NCI-H1105 (cell line): ENCODE measurements at places on chromosomes 11 and 22.

DNA sequence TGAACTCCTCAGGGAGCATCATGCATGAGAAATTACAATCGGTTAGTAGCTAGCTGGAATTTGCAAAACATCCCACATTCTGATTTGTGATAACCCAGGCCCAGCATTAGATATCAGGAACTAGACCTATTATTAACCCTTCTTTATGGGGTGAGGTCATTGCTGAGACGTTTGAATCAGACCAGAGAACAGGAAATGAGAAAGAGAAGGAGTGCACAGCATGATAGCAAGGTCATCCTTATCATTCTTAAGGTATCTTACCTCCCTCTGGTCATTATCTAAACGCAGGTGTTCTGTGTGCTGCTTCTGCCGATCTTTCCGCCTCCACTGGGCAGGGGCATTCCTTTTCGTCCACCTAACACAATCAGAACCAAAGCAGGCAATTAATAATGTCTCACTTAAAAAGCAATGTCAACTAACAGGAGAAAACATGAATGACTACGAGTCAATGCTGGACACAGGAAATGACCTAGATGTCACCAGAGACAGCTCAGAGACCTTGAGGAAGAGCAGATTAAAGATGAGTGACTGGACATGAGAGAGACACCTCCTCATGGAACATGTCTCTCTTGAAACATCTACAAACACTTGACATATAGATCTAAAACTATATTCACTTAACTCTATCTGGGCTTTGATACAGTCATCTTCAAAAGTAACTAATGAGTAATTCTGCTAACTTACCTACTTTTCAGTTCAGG, 78.3 kb upstream of the SCUBE2 start:
- DNase-seq = no peak

GRCh38 chr22:45381348-45381747, 32.1 kb downstream of the SMC1B start:
- no peak for DNase-seq

- DNase-seq = no peak
Measured at GRCh38 chr11:82944198-82944597, 42.7 kb downstream of the DDIAS start.

DNA sequence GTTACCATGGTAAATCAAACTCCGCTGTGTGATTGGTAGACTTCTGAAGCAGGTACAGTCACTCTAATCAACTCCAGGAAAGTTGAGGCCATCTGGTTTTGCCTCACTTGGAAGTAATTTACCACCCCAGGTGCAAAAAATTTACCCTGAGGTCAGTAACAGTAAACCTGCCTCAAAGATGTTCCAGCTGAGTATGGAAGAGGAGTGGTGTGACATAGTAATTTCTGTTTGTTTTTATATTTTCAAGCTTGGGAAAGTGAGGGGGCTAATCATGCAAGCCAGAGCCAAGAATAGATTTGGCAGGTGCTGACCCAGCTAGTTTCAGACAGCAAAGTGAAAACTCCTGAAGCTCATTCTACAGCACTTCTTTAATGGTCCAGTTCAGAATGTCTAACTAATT, 691.6 kb downstream of the NTM start:
- peak; percentile 65 for DNase-seq

- peak; percentile 22 for DNase-seq
Measured at GRCh38 chr11:26276798-26277424, 55.0 kb upstream of the ANO3 start.

- DNase-seq = no peak
Measured at GRCh38 chr22:50347157-50347556, 4.0 kb downstream of the PPP6R2 start.

DNA sequence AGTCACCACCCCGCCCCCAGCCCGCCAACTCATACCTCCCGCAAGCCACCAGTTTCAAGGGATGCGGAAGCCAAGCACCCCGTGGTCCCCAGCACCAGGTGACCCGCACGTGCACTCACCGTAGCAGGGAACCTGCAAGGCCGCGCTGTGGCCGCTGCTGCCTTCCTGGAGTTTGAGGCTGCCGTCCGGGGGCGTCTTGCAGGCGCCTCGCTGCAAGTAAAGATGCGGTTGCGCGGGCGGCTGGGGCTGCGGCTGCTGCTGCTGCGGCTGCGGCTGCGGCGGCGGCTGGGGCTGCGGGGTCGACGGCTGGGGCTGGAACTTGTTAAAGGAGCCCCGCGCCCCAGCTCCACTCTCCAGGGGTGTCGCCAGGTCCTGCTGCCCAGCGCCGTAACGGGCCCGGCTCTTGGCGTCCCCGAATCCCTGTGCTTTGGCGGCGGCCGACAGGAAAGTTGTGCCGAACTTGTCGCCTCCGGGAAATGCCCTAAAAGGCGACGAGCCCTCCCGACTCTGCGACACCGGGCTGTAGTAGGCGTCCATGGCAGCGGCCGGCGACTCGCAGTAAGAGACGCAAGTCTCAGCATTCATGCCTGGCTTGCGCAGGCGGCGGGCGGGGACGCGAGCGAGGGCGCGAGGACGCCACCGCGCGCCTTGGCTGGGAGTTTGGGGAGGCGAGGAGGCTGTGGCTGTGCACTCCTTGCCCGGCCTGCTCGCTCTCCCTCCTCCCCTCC, at the start of gene ALX4:
Gene ALX4 (minus strand): TSS at position 662 of the 728 bp plus-strand sequence. CDS start 77 bp downstream, at position 585.
- peak; percentile 9 for DNase-seq
